ENCODE measurements at places on chromosomes 7 and 10.

DNA sequence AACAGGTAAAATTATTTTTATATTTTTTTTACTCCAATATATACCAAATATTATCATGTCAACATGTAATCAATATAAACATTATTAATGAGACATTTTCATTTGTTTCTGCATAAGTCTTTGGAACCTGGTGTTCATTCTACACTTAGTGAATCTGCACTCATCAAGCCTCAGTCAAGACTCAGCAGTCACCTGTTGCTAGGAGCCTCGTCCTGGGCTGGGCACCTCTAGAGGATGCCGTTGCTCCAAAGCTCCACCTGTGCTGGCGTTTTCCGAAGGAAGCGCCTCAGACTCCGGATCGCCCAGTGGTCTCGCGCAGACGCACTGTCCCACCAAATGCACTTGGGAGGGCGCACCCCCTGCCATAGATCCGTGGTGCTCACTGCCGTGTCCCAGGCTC is 604.7 kb upstream of the MKI67 start:
- no peak for DNase-seq

- peak; percentile 43 for DNase-seq
These were observed at the start of gene NKX1-2 for GRCh38 chr10:124450012-124450782. Gene NKX1-2, minus strand, starts transcription at chr10:124450035. Its CDS starts 92 bp downstream, at chr10:124449943.

GRCh38 chr10:75235375-75236177 is at the start of gene COMTD1:
Gene COMTD1, minus strand, starts transcription at chr10:75235957. Its CDS starts 29 bp downstream, at chr10:75235928.
- DNase-seq, result peak; percentile 96

GRCh38 chr10:51188866-51189265 is 114.6 kb downstream of the PRKG1 start:
- no peak for DNase-seq

DNA sequence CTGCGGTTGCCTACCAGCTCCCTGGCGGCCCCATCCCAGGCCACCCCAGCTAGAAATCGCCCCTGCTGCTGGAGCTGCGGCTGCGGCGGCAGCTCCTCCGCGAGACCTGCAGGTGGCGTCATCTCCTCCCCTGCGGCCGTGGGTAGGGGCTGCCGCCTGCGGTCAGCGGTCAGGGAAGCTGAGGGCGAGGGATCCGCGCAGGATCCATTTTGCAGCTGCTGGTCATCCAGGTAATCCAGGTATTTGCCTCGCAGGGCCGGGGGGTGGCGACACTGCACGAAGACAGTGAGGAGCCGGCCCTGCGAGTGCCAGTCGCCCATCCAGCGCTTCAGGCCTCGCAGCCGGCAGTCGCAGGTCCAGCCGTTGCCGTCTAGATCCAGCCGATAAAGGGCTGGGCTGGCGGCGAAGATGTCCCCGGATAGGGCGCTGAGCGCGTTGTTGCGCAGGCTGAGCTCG is 1.5 kb downstream of the TRIL start:
- DNase-seq, result peak; percentile 52

- DNase-seq, result no peak
These were observed 25.9 kb upstream of the GALNT11 start for GRCh38 chr7:151999424-152000090.

GRCh38 chr10:125976960-125977605 is 80.7 kb downstream of the FANK1 start:
- no peak for DNase-seq

DNA sequence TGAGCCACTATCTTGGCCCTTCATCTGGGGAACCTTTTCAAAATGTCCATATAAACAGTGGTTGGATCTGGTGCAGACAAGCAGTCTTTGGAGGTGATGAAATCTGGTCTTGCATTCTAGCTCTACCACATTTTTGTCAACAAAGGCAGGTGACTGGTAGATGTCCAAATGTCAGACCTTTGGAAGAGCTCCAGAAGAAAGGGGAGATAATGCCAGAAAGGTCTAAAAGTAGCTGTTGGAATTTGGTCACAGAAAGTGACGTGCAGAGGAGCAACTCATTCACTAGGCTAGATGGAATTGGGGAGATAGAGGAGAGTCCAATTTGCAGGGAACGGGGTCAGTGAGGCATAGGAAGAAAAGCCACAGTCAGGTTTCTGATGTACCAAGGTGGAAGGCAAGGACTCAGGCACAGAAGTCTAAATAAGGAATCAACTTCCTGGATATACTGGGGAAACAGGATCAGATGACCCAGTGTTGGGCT is 36.4 kb upstream of the WAC start:
- DNase-seq, result no peak

GRCh38 chr10:11224792-11225416 is 207.2 kb downstream of the CELF2 start:
- no peak for DNase-seq

DNA sequence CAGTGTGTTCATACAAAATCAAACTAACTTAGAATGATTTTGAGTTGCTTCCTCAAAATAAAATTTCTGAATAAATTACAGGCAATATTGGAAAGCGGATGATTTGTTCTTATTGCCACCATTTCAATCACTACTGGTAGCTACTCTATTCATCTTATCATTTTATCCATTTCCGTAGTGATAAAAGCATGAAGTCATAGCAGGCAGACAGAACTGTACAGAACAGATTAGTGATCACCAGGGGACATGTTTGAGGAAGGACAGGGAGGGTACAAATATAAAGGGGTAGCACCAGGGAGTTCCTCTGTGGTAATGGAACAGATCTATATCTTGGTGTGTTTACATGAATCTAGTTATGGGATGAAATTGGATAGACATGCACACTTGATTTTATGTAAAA is 138.5 kb downstream of the WNT2 start:
- no peak for DNase-seq

DNA sequence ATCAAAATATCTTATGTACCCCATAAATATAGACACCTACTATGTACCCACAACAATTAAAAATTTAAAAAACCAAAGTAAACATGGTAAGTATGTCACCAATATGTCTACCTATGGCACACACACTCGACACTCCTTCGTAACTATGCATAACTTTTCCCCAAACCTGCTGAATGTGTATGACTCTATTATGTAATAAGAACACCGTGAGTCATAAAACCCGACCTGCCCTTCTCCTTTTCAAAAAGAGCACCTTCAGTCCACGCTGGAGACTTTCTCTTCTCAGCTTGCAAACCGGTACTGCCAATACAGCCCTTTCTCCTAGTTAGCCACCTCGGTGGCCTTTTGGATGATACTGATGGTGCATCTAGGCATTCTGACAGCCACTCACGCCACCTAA is 186.3 kb downstream of the PRPF18 start:
- DNase-seq, result no peak

DNA sequence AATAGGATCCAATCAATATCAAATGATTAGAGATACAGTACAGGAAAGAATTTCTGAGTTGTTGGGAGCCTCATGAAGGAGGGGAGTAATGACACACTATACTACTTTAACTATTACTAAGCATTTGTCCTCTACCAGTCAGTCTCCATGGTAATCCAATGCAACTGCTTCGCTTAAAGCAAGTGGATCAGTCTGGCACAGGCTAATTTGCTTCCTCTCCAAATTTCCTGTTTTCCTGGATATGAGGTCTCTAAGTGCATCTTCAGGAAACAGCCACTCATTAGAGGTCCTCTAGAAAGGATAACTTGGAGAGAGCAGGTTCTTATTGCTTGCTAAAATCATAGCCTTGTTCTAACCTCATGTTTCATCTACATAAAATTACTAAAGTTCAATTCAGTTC is 8.4 kb upstream of the SEPTIN7 start:
- no peak for DNase-seq

DNA sequence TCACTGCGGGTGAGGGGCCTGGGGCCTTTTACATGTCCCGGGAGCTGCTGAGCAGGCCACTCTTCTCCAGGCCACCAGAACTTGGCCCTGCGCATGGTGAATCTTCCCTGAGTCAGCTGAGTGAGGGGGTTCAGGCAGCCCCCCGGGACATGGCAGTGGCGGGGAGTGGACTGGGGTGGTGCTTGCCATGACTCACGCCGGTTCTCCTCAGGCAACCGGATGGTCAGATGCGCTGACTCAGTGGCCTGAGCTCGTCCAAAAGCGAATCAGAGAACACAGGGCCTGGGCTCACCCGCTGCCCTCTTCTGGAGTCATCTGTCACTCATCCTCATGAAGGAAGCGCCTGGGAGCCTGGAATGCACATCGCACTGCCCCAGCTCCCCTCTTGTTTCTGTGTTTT is 33.5 kb downstream of the HTRA1 start:
- no peak for DNase-seq

DNA sequence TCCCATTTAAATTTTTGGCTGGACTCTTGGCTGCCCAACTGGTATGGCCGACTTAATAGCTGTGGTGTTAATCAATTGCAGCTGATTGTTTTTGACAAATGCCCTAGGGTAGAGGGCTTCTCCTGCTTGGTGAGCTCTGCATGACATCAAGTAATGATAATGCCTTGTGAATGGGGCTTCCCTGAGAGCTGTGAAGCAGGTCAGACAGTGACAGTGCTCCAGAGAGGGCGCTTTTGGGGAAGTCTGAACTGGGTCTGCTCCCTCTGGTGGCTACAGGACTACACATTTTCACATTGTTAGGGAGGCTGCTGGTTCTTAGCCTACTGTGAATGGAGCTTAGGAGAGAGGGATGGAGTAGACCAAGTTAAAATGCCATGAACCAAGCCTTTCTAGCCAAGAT is 98.8 kb downstream of the SDK1 start:
- DNase-seq, result no peak

- DNase-seq, result no peak
These were observed 239.5 kb upstream of the PLXNA4 start for GRCh38 chr7:132815696-132816311.

DNA sequence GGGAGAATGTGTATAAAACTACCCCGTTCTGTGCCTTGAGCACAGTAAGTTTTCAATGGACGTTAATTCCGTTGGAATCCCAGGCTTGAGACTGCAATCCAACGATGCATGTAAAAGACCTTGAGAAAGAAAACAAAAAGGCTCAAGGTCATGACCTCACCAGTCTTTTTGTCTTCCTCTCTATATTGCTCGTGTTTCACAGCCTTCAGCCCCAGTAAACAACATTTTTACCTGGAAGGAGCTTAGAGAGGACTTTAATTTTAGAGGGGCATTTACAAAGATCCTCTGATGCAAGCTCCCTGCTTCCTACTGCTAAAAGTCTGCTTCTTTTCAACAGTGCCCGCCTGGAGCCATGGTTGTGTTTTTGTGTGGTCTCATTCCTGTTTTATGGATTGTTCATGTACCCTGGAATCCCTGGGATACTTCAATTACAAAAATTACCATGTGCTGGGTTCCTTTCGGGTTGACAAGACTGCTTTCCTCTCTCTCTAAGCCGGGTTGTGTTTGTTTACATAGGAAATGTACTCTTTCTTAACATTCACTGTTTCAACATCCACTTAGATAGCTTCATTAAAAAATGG is 320.1 kb upstream of the NFE2L3 start:
- DNase-seq, result no peak

Measured in testis (tissue), 5 donors.